ENCODE measurements at places on chromosomes 5 and 9.

DNA sequence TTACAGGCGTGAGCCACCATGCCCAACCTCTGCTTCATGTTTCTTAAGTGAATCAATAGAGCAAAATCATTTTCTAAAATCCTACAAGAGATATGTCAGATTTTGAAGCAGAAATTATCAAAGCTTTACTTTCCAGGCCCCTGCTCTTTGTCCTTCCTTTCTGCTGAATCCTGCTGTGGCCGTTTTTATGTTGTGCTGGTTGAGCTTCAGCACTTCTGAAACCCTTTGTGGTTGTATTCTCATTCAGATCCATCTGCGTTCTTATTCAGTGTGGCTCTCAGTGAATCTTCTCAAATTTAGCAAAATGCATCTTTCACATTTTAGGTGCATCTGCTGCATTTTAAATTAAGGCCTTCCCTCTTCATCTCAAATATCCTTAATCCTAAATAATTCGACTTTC is 26.0 kb downstream of the JMY start:
- no peak for ATAC-seq

DNA sequence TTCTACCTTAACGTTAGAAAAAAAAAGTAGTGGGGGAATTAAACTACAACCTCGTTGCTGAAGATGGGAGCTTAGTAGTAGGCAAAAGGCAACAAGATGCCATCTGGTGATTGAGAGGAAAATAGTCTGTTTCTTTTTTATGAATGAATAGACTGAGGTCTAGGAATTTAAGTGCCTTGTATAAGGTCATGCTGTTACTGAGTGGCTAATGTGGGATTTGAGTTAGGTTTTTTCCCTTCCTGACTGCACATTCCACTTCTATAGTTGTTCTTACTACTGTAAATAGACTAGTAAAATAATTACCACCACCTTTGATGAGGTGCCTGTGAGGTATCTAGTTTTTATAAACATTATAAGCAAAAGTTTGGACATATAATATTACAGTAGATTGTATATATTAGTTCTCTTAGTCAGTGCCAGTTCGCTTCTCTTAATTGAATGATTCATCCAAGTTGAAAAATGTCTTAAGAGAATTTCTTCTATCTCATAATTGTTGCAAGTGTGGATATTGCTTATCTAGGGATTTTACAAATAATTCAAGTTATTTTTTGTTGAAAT is 19.1 kb downstream of the FSD1L start:
- no peak for ATAC-seq

DNA sequence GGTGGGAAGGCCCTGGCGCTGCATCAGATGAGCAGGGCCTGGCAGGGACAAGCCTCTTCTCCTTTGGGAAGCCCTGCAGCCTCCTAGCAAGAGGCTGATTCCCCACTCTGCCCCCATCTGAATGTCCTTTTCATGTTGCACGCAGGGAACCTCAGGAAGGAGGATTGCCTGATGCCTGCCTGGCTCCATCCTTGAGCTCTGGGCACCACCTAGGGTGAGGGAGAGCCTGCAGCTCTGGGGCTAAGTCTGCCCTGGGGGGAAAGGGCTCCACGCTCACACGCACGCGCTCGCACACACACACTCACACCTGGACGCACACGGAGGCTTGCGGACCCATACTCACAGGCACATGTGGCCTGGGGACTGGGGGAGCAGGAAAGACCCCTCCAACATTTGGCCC is 86.6 kb downstream of the LMX1B start:
- ATAC-seq, result no peak

GRCh38 chr9:74205056-74205455 is 292.1 kb upstream of the RORB start:
- ATAC-seq, result no peak

GRCh38 chr5:66757219-66757833 is 161.1 kb downstream of the MAST4 start:
- no peak for ATAC-seq

GRCh38 chr5:67249590-67249895 is 52.9 kb upstream of the CD180 start:
- no peak for ATAC-seq

DNA sequence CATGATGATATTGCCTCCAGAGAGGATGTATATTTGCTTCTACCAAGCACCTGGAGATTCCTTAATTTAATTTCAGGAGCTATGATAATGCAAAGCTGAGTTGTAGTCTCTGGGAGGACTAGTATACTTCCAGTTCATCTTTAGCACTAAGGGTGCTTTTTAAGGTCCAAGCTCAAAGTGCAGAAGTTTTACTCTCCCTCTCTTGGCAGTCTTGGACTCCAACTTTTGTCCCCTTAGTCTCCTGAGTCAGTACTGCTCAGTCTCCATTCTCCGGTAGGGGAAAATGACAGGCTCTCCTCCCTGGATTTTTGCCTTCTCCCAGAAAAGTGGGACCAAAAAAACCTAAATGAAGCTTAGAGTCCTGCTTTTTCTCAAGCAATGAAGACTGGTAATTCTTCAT is 8.3 kb downstream of the SMIM3 start:
- ATAC-seq, result no peak

Measured in gastroesophageal sphincter (tissue), 4 donors.